ENCODE measurements at places on chromosomes 5 and 9. TPM values are rescaled to one million over a fixed set of nuclear protein-coding genes. Genes with fewer than 3 reads are reported as not detected.

ST8SIA4 gene
- polyA plus RNA-seq, result 0.02 TPM

SLC25A2 gene
- polyA plus RNA-seq, result not detected

TMEM252 gene
- polyA plus RNA-seq, result not detected

CDKN2B gene
- 0.21 TPM for polyA plus RNA-seq

ATG10 gene
- polyA plus RNA-seq, result 28.0 TPM

Measured in cardiac muscle cell (in vitro differentiated cells and primary cell).